ENCODE measurements at places on chromosomes 6 and 20.
A peak's percentile ranks its signal among the peaks of the same experiment; 100 is the strongest.

- no peaks in the 10 kb centered on the region for H3K36me3 ChIP-seq
- no peak for DNase-seq
- no peak overlapping the region for H3K27ac ChIP-seq
- H3K4me1 ChIP-seq: no peaks in the 10 kb centered on the region
Observed at GRCh38 chr6:70310063-70310694, 7.3 kb upstream of the COL9A1 start.

- no peak for DNase-seq
- H3K4me1 ChIP-seq: peaks cover 29% of the 10 kb centered on the region
- no peak overlapping the region for H3K4me3 ChIP-seq
- peak overlapping the region; percentile 70 for H3K27ac ChIP-seq
- no peaks in the 10 kb centered on the region for H3K27me3 ChIP-seq
- peaks cover 9% of the 10 kb centered on the region for H3K36me3 ChIP-seq
Observed at GRCh38 chr6:111725446-111726112, 119.9 kb upstream of the TRAF3IP2 start.

DNA sequence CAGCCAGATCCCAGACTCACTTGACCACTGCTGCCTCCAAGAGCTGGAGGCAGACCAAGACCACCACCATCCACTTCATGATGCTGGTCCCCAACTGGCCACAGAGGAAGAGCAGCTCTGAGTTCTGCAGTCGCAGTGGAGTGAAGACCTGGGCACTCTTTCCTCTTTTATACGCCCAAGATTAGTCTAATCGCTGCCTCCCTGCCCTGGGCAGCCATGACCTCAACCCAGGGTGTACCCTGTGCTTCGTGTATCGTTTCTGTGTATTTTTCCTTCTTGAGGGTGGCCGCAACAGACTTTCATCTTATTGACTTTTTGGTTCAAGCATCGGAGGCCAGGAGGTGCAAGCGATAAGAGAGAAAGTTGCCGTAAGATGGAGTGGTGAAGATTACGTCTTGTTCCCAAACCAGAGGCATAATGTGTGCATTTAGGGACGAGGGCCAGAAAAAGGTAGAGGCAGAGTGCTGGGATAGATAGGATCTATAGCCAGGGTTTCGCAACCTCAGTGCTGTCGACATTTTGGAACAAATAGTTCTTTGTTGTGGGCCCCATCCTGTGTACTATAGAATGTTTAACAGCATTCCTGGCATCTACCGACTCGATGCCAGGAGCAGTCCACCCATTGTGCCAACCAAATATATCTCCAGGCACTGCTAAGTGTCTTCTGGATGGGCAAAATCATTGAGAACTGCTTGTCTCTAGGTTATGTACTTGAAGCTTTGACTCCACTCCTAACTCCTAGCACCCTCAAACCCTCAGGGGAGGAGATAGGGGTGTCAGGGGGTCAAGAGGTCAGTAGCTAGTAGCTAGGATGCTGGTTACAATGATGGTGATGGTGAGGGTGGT, at the start of gene PGC:
TSS of gene PGC (minus strand) at position 142 of the 846 bp plus-strand sequence. CDS start at position 79, 63 bp downstream.
- H3K27ac ChIP-seq: no peak within 1 kb of the TSS
- H3K27me3 ChIP-seq: no peaks in the 10 kb centered on the region
- no peak within 1 kb of the TSS for H3K4me3 ChIP-seq
- no peaks in the 10 kb centered on the region for H3K36me3 ChIP-seq
- DNase-seq: no peak
- no peaks in the 10 kb centered on the region for H3K4me1 ChIP-seq

- H3K4me3 ChIP-seq: no peak overlapping the region
- no peaks in the 10 kb centered on the region for H3K36me3 ChIP-seq
- H3K4me1 ChIP-seq: no peaks in the 10 kb centered on the region
- H3K27me3 ChIP-seq: peaks cover 2% of the 10 kb centered on the region
- DNase-seq: no peak
Observed at GRCh38 chr20:44695674-44696300, 19.4 kb upstream of the CCN5 start.

- H3K27ac ChIP-seq: no peak overlapping the region
- H3K4me3 ChIP-seq: no peak overlapping the region
- no peaks in the 10 kb centered on the region for H3K4me1 ChIP-seq
- no peaks in the 10 kb centered on the region for H3K27me3 ChIP-seq
- DNase-seq: peak; percentile 9
Observed at GRCh38 chr6:683742-684440, 9.0 kb downstream of the EXOC2 start.

- no peaks in the 10 kb centered on the region for H3K27me3 ChIP-seq
- no peaks in the 10 kb centered on the region for H3K36me3 ChIP-seq
- no peaks in the 10 kb centered on the region for H3K4me1 ChIP-seq
- no peak overlapping the region for H3K27ac ChIP-seq
- H3K4me3 ChIP-seq: no peak overlapping the region
Observed at GRCh38 chr20:46324960-46325703, 16.8 kb upstream of the CDH22 start.

- peaks cover 3% of the 10 kb centered on the region for H3K36me3 ChIP-seq
- H3K4me1 ChIP-seq: no peaks in the 10 kb centered on the region
- no peaks in the 10 kb centered on the region for H3K27me3 ChIP-seq
- DNase-seq: no peak
- H3K4me3 ChIP-seq: no peak overlapping the region
Observed at GRCh38 chr6:1906609-1907008, 296.9 kb downstream of the FOXC1 start.

- H3K27ac ChIP-seq: no peak overlapping the region
- no peak for DNase-seq
- H3K4me1 ChIP-seq: no peaks in the 10 kb centered on the region
- no peaks in the 10 kb centered on the region for H3K36me3 ChIP-seq
- no peak overlapping the region for H3K4me3 ChIP-seq
Observed at GRCh38 chr20:19934792-19935491, 82.2 kb upstream of the NAA20 start.

- no peaks in the 10 kb centered on the region for H3K27me3 ChIP-seq
- H3K27ac ChIP-seq: no peak overlapping the region
- no peak for DNase-seq
Observed at GRCh38 chr6:17638212-17638715, 38.2 kb downstream of the FAM8A1 start.

Data from thymus (tissue), 14 donors.